ENCODE measurements at places on chromosomes 11 and 22. TPM values are rescaled to one million over a fixed set of nuclear protein-coding genes. Genes with fewer than 3 reads are reported as not detected.

Gene CCDC116
- total RNA-seq: 0.20 TPM

Gene CCDC117
- 23.2 TPM for total RNA-seq

Gene APOA5
- not detected for total RNA-seq

DNA sequence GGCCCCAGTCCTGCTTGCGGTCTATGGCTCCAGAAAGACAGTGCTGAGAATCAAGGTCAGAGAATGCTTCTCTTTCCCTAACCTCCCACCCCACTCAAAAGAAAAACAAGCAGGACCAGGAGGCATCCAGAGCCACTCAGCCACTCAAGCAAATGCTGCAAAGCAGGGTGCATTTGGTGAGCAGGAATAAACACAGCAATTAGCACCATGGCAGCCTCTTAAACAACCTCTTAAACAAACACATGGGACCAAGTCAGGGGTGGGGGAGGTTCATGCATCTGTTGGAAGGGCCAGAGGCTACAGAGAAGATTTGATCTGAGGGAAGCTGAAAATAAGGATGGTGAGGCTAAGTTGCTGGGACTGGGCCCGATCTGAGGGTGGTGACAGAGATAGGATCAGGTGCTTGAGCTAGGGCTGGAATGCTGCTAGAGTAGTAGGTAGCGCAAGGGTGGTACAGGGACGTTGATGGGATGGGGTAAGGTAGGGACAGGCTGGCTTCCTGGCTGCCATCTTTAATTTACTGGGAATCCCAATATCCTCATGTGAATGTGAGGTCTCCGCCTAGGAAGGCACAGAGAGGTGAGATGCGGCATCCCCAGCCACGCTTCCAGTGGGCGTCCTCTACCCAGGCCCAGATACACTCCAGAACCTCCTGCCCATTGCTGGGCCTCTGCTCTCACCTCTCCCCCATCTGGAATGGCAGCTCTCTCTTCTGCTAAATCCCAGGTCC lies 26.6 kb upstream of the LMO1 start:
- no peak for ATAC-seq

GRCh38 chr11:659532-660085 lies 22.5 kb downstream of the DRD4 start:
- ATAC-seq: no peak

GRCh38 chr11:33177676-33178336 lies 16.5 kb upstream of the CSTF3 start:
- ATAC-seq: no peak

GRCh38 chr11:94658888-94659287 lies 91.7 kb downstream of the PIWIL4 start:
- no peak for ATAC-seq

- ATAC-seq: no peak
These were observed 5.2 kb downstream of the DDB1 start for GRCh38 chr11:61327669-61328071.

DNA sequence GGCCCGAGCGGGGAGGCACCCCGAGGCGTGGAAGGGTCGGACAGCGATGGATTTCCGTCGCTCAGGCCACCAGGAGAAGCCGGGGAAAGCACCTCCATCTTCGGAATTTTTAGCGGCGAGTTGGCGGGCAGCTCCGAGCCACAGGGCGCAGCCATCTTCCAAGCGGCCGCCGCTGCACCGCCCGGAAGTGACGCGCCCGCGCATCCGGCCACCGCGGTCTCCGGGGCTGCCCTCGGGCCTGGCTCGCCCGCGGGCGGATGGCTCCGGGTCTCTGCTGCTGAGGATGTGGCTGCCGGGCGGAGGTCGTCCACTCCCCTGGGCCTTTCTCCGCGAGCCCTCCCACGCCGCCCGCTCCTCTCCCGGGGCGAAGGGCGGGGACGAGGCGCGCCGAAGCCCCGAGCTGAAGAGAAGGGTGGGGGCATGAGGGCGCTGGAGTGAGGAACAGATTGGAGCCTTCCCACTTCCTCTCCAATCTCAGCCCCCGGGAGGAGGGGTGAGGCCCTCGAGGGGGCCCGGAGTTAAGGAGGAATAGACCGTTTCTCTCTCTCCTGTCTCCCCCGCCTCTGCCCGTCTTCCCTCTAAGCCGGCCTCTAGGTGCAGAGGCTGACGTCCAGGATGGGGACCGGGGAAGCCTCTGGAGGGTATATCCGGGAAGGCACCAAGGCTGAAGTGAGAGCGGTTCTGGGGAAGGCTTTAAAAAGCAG lies at the start of gene MSANTD2:
Gene MSANTD2 (minus strand): TSS at position 181 of the 704 bp plus-strand sequence. CDS start 26 bp downstream, at position 155.
- peak; percentile 93 for ATAC-seq

DNA sequence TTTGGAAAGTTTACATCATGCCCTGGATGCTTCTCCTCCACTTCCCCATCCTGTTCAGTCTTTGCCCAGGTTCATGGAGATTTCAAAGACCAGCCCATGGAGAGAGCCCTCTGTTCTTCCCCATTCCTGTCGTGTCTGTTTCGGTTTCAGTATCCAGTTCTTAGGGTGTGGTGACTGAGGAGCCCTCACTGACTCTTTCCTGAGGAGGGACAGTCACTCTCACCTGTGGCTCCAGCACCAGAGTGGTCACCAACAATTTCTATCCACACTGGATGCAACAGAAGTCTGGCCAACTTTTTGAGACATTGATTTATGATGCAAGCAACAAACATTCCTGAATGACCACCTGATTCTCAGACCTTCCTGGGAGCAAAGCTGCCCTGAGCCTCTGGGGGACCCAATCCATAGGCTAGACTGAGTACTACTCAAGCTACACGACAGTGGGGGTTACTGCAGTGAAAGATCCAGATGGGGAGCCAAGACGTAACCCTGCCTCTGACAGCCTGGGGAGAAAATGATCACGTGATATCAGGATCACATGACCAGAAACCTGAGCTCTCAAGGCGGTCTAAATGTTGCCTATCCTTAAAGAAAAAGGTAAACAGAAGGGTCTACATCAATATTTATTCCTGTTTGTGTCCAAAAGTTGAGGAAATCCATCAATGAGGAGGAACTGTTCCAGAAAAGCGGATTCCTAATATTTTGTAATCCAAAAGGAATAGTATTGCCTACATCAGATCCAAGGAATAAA lies 76.2 kb upstream of the VPREB1 start:
- no peak for ATAC-seq

- no peak for ATAC-seq
These were observed 26.7 kb downstream of the OR10D3 start for GRCh38 chr11:124209824-124210357.

GRCh38 chr22:35315855-35316745 lies 16.4 kb downstream of the TOM1 start:
- no peak for ATAC-seq

DNA sequence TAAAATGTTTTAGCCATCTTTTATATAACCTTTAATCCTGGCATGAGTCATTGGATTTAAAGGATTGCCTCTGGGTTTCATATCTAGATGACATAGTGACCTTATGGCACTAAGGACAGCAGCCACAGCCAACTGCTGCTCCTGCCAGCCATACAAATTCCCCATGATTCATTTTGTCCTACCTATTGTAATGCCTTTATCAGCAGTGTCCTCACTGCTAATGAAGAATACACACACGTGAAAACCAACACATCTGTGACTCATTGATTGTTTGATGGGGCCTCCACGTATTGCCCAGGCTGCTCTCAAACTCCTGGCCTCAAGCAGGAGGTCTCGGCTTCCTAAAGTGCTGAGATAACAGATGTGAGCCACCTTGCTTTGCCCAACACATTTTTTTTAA lies 1.8 kb downstream of the LDHAL6A start:
- no peak for ATAC-seq

- ATAC-seq: peak; percentile 51
These were observed 6.3 kb downstream of the PRDM10 start for GRCh38 chr11:129996113-129996870.

DNA sequence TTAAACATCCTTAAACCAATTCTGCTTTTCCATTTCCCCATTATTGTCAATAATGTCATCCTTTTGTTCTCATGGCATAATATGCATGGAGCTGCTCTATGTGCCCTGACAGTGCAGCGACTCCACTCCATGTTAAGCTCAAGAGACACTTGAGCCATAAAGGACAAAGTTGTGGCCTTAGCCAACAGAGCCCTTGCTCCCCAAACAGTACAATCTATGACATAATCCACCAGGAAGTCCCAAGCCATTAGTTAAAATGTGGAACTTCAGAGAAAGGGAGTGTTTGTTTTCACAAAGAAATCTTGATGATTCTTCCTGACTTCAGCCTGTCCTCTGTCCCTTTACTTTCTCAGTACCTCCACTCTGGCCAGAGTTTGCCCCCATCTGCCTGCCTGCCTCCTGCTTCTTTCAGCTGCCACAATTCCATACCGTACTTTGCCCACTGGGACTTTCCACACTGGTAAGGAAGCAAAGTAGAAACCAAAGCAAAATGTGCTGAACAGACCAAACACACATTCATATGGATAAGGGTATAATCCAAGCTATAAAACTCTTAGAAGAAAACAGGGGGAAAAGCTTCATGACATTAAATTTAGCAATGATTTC lies 46.3 kb upstream of the ZC3H12C start:
- ATAC-seq: no peak

- ATAC-seq: peak; percentile 72
These were observed at the start of gene BID for GRCh38 chr22:17774206-17774925. TSS of gene BID (minus strand) at chr22:17774469. CDS start at chr22:17750116, 24,353 bp downstream.

GRCh38 chr11:46373787-46374740 lies 7.4 kb upstream of the MDK start:
- no peak for ATAC-seq

DNA sequence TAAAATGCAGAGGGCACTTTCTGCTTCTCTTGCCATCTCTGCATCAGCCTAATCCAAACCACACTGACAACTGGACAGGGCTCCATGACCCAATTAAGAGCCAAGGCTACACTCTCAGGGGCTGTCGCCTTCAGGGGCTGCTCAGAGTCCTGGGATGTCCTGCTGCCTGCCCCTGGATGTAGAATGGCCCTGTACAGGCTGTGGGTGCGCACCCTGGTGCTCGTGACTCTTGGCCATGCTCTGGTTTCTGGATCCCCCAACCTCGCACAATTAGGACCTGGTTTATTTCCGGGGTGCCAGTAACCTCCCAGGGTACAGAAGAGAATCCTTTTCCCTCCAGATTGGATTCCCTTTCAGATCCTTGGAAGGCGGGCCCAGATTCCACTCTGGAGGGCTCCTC lies 11.3 kb downstream of the IFT27 start:
- no peak for ATAC-seq

GRCh38 chr11:83278351-83278750 lies 7.8 kb downstream of the CCDC90B start:
- no peak for ATAC-seq

DNA sequence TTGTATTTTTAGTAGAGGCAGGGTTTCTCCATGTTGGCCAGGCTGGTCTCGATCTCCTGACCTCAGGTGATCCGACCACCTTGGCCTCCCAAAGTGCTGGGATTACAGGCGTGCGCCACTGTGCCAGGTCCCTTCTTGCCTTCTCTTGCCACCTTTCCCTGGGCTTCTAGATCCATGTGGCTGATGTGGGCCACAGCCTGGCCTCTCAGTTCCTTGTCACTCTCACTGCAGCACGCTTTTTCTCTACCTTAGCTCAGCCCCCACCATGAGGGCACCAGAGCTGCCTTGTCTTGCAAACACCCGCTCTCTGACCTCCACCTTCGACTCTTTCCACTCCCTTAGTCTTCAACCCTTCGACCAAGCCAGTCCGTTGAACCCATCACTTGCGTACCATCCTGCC lies 7.5 kb downstream of the CAPN1 start:
- no peak for ATAC-seq

DNA sequence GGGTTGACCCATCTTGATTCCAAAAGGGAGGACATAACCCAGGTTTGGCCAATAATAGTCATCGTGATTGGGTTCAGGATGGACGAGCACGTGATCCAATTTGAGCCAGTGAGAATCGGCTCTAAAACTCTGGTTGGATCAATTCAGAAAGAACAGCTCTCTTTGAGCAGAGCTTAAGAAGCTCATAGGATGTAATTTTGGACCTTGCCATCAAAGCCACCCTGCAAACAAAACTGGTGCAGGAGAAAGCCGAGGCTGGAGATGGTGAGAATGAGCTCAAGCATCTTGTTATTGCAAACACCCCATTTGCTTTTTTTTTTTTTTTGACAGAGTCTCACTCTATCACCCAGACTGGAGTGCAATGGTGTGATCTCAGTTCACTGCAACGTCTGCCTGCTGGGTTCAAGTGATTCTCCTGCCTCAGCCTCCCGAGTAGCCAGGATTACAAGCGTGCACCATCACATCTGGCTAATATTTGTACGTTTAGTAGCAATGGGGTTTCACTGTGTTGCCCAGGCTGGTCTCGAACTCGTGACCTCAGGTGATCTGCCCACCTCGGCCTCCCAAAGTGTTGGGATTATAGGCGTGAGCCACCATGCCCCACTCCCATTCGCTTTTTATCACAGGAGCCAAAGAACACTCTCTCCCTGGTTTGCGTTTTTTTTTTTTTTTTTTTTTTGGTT lies 13.8 kb upstream of the MIAT start:
- no peak for ATAC-seq

DNA sequence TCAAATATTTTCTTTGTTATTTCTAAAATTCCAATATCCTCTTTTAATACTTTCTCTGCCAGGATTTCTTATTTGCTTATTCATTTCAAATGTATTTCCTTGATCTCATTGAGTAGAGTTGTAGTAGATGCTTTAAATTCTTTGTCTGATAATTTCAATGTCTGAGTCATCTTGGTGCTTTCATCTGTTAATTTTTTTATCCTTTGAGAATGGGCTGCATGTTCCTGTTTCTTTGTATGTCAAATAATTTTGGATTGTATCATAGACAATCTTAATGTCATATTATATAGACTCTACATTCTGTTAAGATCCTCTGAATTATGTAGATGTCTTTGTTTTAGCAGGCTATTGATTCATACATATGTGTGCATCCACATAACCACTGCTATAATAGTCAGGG lies 57.5 kb downstream of the MYEOV start:
- no peak for ATAC-seq

GRCh38 chr11:118533769-118534729 lies 3.1 kb downstream of the TMEM25 start:
- ATAC-seq: no peak

DNA sequence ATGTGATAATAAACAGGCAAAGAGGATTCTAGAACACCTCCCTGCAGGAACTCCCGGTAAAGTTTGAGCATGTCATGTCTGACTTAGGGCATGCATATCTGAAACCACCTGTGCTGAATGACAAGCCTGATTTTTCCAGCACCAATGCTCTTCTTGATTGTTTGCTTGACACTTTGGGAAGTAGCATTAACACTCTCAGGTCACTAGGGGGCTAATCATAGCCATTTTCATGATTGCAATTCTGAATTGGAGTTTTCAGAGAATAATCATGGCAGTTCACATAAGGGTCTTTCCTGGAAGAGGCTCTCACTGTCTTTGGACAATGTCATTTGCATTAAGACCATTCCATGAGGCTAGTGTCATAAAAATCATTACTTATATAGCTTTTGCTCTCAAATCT lies 234.4 kb upstream of the MTNR1B start:
- ATAC-seq: no peak

- ATAC-seq: peak; percentile 83
These were observed at the start of gene SERPINH1 for GRCh38 chr11:75562048-75562835. TSS of gene SERPINH1 (plus strand) at chr11:75562253. CDS start at chr11:75566350, 4,097 bp downstream.
